Activated CD4-positive, CD25-positive, alpha-beta regulatory T cell (primary cell): ENCODE measurements at places on chromosomes 12 and 14.

DNA sequence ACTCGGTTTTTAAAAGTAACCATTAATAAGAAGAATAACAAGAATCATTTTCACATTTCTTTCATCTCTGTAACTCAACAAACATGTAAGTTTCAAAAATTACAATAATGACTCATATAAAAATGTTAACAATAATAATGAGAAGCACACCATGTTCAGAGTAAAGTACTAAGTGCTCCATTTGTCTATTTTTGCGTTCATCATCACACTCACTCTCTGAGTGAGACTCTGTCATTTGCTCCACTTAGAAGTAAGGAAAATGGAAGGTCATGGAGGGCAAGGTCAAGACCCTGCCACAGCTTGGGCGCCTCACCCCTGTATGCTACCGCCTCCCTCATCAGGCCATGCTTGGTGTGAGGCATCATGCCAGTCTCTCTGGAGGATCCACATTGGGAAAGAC, 129.9 kb downstream of the TMEM30B start:
- DNase-seq: no peak

DNA sequence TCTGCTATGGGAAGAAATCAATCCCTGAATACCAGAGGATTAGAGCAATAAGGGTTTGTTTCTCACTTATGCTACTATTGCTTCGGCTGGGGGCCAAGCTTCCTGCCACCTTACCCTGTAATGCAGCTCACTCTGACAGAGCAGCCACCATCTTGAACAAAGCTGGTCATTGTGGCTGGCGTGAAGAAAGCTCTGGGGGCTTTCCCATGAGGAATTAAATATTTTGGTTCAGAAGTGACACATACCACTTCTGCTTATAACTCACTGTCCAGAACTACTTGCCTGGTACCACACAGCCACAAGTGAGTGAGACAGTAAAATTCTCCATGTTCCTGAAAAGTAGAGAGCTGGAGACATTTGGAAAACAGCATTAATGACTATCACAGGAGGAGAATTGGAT, 82.6 kb downstream of the GALNT8 start:
- DNase-seq: no peak

- DNase-seq: no peak
These were observed 34.6 kb downstream of the NOC4L start for GRCh38 chr12:132178801-132179401.

GRCh38 chr12:4148418-4149056, 125.0 kb upstream of the CCND2 start:
- peak; percentile 11 for DNase-seq
